ENCODE measurements at places on chromosomes 7 and 10. TPM values are rescaled to one million over a fixed set of nuclear protein-coding genes. Genes with fewer than 3 reads are reported as not detected.

Gene TLL2
- total RNA-seq, result 0.34 TPM

Gene AGBL3
- 0.66 TPM for total RNA-seq

Gene SPACDR
- not detected for total RNA-seq

Gene DENND2A
- 51.2 TPM for total RNA-seq

Gene MYH16
- total RNA-seq, result not detected

Gene FKBP6
- total RNA-seq, result not detected

Gene ASZ1
- not detected for total RNA-seq

Gene CNPY1
- total RNA-seq, result not detected

Gene MOGAT3
- total RNA-seq, result not detected

Gene SAMD9
- 2.7 TPM for total RNA-seq

Gene COL26A1
- total RNA-seq, result not detected

Gene UCN3
- total RNA-seq, result not detected

Gene ANLN
- total RNA-seq, result 5.2 TPM

Gene CC2D2B
- total RNA-seq, result 2.1 TPM

Gene PRSS37
- total RNA-seq, result not detected

Gene HHEX
- total RNA-seq, result 8.3 TPM

Gene EBF3
- 6.8 TPM for total RNA-seq

Gene RHBDD2
- 19.1 TPM for total RNA-seq

Gene RNF148
- total RNA-seq, result 2.8 TPM

Gene ZNF488
- not detected for total RNA-seq

Gene MSANTD7
- total RNA-seq, result 11.1 TPM

Gene CDHR1
- under 0.01 TPM for total RNA-seq
